ENCODE measurements at places on chromosomes 2 and 18.

DNA sequence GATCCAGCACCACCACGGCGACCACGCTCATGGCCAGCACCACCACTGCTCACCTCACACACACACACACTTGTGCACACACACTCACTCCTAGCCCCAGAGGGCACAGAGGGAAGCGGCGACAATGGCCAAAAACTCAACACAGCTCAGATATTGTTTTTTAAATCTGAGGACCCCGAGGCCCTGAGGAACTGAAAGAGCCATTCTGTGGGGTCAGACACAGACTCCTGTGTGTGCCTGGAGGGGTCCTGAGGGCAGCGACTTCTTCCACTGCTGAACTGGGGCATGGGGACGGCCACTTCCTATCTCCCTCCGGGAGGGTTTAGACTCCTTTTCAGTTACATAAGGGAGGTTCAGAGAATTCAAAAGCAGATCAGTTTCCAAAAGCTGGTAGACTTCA lies 116.6 kb upstream of the PXDN start:
- no peak for DNase-seq

DNA sequence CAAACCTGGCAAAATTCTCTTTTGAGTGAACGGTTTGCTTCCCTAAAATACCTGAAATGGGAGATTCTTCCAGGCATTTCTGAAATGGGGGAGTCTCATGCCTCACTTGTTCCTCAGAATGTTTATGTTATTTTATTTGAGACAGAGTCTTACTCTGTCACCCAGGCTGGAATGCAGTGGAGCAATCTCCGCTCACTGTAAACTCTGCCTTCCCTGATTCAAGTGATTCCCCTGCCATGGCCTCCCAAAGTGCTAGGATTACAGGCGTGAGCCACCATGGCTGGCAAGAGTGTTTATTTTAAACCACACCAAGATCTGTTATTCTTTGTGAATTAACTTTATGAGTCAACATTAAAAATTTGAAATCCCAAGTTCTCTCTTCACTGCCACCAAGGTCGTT lies 6.4 kb upstream of the FHL2 start:
- DNase-seq: no peak

DNA sequence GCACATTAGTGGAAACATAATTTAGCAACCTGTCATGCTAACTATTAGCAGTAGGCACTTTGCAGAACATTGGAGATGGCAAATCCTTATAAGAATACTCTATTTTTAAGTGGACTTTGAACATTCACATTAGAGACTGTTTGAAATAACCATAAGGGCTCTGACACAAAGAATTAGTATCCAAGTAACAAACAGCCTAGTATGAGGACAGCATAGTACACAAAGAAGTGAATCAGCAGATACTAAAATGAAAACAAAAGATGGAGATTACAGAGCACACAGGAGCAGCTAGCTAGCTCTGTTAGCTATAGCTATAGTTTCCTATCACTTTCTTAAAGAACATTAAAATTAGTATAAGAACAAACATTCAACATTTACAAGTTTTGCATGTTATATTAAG lies 256.3 kb upstream of the SPOPL start:
- no peak for DNase-seq

DNA sequence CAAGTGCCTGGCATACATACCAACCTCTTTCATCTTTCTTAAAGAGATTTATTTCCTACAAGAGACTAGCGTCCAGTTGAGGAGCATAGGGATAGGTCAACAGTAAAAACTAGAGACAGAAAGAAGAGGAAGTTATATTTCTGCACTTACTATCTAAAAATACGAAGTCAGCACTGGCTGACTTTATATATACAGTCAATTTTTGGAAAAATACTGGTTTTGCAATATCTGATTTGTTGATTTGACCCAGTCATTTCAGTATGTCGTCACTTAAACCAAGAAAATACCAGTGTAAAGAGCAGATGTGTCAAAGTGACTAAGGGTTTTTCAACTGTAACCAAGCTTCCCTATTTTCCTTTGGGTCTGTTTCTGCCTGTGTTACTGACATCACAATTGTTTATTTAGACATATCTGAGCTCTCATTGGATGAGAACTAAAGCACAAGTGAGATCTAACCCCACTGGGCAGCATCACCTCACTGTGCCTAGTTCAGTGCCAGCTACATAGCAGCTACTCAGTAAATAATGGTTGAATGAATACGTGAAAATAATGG lies 23.0 kb downstream of the CYTIP start:
- DNase-seq: peak; percentile 89

- DNase-seq: no peak
Measured at GRCh38 chr2:181553244-181553643, 96.1 kb downstream of the ITGA4 start.

GRCh38 chr18:79597176-79597830 lies 82.3 kb upstream of the CTDP1 start:
- DNase-seq: no peak

DNA sequence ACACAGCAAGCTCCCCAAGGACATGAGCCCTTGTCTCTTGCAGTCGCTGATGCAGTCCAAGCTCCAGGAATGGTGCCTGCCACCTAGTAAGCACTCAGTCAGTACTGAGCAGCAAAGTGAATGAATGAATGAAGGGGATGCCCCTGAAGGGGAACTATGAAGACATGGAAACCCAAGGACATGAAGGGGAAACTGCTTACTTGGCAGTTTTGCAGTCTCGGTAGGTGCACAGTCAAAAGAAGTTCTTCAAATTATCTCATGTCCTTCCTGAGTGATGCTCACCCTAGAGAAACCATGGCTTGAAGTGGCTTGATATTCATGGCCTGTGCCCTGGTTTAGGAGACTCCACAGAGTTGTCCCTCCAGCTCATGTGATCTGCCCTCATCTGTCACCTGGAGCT lies 102.1 kb upstream of the DLX2 start:
- DNase-seq: no peak

DNA sequence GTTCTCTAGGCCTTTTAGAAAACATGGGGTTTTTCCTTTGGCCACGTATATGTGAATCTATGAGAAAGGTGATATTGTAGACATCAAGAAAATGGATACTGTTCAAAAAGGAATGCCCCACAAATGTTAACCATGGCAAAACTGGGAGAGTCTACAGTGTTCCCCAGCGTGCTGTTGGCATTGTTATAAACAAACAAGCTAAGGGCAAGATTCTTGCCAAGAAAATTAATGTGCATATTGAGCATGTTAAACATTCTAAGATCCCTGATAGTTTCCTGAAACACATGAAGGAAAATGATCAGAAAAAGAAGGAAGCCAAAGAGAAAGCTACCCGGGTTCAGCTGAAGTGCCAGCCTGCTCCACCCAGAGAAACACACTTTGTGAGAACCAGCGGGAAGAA lies 64.9 kb downstream of the CYBRD1 start:
- DNase-seq: no peak

- peak; percentile 86 for DNase-seq
Measured at GRCh38 chr2:20052861-20053281, 1.4 kb upstream of the LAPTM4A start.

GRCh38 chr2:65165558-65165957 lies 35.7 kb upstream of the RAB1A start:
- peak; percentile 68 for DNase-seq

- DNase-seq: no peak
Measured at GRCh38 chr2:168033966-168034365, 213.4 kb downstream of the STK39 start.

- DNase-seq: peak; percentile 45
Measured at GRCh38 chr2:61995065-61995464, 89.6 kb downstream of the COMMD1 start.

DNA sequence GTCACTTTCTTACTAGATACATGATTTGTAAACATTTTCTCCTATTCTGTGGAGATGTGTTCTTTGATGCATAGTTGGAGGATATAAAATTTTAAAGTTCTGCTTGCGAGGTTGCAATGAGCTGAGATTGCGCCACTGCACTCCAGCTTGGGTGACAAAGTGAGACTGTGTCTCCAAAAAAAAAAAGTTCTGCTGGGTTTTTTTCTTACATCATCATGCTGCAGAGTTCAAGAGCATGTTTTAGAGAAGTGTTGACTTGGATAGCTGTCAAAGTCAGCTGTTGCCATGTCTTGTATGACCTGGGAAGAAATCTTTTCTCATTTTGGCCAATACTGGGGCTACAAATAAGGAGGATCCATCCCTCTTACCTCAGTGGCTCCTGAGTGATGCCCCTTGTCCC lies 71.3 kb downstream of the UGGT1 start:
- no peak for DNase-seq

DNA sequence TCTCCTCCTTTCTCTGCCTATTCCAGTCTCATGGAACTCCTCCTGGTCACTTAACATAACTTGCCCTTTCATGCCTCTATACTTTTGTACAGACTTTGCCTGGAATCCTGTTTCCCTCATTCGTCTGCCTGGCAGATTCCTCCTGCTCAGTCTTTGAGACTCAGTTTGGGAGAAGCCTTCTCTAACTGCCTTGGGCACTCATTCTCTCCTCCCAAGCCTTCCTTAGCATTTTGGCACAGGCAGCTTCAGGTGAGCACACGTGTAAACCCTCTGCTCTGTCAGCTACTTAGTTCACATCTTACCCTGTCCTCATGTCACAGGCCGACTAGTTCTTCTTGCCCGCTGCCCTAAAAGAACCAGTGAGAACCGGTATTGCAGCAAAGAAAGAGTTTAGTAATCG lies 6.0 kb upstream of the FAM98A start:
- no peak for DNase-seq

DNA sequence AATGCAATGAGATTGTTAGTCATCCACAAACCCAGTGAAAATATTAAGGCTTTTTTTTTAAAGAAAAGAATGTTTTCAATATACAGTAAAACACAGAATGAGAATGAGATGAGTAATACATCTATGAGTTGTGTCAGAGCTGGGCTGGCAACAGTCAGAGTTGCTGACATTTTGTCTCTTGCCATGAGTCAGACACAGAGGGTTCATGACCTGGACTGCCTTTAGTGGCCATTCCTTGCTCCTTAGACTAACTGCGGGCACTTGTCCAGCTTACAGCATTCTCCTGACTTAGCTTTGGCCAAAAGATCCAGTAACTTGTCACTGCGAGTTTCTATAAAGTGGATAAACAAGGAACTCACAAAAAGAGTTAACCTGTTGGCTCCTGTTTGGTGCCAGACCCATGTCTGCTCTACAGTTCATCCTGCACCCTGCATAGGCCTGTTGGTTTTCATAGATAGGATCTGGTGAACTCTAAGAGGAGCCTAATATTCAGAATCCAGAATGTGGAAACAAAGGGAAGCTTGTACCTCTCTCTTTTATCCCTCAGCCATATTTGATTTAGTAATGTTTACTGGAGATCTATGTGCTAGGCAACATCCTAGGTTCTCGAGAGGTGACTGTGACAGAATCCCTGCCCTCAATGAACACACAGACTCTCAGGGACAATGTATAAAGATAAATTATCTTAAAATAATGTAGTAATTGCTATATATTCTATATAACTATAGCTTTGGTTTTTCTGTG lies 391.5 kb upstream of the VWC2L start:
- no peak for DNase-seq

DNA sequence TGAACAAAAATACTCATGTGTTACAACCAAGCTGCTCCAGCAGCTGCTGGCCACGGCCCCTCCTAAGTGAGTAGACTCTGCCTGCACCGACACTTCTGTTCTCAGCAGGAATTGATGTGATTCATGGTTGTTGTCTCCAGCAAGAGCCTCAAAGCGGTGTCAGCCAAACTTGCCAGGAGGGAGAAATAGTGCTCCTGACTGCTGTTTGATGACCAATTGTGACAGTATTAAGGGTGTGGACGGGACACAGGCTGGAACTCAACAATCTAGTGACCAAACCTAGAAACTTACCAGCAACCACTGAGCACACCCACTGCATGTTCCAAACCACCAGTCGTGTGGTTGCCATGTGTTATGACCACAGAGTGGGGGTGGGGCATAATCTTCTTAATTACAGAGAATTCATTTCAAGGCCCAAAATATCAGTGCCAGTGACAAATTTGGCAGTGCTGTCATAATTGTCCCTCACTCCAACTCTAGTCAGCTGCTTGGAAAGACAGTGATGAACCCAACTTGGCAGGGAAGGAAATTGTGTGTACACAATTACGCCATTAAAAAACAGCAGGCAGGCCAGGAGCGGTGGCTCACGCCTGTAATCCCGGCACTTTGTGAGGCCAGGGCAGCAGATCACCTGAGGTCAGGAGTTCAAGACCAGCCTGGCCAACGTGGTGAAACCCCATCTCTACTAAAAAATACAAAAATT lies 30.4 kb downstream of the FBLN7 start:
- peak; percentile 69 for DNase-seq

DNA sequence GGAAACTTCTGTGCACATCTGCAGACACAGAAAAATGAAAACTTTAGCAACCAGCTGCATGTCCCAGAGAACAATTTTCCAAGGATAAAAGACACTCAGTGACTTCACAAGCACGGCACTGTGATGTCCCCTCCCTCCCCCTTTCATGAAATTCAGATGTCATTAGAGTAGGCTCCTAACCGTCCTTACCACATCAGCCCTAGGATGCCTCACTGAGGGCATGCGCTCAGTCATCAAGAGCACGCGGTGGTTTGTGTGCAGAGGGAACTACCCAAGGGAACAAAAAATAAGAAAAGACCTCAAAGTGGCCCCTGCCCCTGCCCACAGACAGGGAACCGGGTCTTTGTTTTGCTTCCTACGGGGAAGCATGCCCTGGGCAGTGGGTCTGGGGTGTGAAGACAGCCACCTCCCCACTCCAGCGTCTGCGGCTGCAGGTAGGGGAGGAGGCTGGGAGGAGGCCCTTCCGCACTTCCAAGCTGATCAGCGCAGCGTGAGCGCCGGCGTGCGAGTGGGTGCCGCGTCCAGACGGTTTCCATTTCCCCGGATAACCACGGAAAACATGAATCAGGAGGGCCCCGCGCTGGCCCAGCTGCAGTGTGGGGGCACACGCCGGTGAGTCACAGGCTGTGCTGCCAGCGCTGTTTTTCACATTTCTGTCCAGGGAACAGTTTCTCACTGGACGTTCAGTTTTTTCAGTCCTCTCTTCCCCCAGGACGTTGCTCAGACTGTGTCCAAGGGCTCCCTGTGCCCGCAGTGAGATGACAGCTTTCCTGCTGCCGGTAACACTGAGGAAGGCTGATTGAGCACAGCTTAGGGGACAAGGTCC lies 70.6 kb downstream of the COPS8 start:
- peak; percentile 8 for DNase-seq

DNA sequence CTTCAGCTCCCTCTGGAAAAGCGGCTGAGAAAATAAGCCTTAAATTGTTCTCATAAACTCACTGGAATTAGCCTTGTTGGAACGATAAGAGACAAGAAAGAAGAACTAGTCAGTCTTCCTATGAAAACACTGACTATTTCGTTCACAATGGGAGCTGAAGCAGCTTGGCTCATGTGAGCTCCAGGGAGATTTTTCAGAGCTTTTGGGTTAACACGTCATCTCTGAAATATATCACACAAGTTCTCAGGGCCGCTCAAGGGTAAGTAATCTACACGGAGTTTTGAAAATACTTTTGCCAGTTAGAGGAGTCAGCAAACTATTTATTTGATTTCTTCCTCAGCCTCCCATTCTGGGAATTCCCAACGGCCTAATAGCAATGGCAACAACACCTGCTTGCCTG lies 316.2 kb upstream of the MGAT5 start:
- DNase-seq: no peak

- no peak for DNase-seq
Measured at GRCh38 chr18:48889981-48890762, 60.6 kb downstream of the SMAD7 start.
